T-helper 1 cell (primary cell): ENCODE measurements at places on chromosomes 4 and X.

DNA sequence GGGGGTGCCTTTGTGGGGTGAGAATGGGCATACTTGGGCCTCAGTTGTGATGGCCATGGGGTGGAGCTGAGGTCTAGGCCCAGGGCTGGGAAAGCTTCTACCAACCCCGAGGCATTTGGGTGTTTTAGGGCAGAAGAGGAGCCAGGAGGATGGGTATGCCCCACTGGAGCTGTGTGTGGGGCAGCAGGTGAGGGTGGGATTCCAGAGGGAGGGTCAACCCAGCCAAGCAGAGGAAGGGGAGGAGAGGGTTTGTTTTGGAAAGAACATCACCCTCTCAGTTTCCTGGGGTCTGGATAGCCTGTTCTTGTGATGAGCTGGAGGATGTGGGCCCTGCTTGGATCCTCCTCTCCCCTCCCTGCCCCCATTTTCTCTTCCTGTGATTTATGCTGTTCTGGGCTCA lies 620 bp downstream of the IL9R start:
- DNase-seq = no peak

- no peak for DNase-seq
These were observed 25.7 kb downstream of the SLITRK2 start for GRCh38 chrX:145843146-145843904.

DNA sequence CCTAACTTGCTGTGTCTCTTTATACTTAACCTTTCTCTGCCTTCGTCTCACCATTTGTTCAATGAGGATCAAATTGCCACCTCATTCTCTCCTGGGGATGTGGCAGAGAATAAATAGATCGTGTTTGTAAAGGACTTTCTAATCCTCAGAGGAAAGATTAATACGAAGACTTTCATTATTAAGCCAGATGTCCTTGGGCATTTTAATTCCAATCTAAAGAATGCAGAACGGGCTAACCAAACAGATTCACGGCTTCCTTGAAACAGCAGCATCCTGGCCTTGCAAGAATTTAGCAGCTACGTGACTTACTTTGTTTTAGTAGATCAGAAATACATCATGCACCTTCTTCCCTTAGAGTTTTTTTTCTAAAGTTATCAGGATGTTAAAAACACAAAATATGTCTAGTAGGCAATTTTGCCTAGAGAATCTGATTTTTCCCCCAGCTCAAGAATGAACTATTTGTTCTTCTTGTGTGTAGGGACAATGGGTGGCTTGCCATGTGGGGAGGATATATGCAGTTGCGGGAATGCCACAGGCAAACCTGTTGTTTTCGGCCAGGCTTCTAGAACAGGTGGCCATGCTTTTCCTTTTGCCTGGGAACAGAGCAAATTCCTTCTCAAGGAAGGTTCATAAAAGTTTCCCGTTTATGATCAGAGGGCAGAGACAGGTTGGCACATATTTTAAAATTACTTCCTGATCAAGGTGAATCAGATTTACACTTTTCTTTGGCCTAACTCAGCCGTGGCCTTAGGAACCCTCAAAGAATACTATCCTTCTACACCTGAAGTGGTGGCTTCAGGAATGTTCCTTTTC lies 3.0 kb downstream of the MID1 start:
- DNase-seq = no peak

DNA sequence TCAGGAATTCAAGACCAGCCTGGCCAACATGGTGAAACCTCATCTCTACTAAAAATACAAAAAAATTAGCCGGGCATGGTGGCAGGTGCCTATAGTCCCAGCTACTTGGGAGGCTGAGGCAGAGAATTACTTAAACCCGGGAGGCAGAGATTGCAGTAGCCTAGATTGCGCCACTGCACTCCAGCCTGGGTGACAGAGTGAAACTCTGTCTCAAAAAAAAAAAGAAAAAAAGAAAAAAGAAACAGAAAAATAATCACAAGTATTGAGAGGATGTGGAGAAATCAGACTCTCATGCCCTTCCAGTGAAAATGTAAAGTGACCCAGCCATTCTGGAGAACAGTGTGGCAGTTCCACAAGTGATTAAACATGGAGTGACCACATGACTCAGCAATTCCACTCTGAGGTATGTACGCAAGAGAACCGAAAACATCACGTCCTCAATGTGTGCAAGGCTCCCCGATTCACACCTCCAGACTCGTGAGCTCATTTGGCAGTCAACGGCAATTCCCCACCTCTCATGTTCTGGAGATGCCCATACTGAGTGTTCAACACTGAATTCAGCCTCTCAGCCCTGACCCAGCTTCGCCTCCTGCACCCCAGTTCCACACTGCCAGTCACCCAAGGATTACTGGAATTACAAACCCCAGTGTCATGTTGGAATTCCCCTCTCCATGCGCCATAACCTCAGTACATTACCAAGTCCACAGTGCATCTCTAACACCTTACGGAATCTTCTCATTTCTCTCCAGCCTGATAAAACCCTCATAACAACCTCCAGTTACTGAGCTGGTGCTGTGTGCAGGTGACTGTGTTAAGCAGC lies 21.1 kb downstream of the ACOX3 start:
- no peak for DNase-seq

GRCh38 chr4:92968556-92968955 lies 664.8 kb downstream of the GRID2 start:
- DNase-seq = no peak

GRCh38 chr4:158767451-158767850 lies 1.4 kb upstream of the FNIP2 start:
- DNase-seq = no peak

DNA sequence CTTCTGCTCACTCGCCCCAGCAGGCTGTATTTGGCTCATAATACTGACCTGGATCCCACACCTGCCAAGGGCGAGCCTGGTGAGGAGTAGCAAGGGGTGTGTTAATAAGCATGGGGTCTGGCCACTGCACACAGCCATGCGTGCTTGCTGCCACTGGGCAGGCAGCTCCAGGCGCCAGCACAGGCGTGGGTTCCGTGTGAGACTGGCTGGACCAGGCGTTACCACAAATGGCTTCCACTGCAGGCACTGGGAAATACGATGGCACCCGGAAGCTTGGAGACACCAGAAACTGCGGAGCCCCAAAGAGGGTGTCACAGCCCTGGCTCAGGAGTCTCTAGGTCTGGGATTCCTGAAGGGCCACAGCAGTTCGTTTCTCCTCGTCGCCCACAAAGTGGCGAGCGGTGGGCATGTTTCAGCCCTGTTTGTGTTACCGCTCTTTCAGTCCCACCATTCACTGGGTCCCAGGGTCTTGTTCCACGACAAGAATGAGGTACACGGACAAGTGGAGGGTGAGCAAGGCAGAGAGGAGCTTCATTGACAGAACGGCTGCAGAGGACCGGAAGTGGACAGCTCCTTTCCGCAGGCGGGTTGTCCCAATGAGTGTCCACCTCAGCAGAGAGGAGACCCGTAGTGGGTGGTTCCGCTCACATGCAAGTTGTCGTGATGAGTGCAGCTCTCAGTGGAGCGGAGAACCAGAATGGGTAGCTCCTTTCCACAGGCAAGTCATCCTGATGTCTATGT lies 428.9 kb downstream of the EPHA5 start:
- DNase-seq = no peak

GRCh38 chrX:116198810-116199209 lies 28.3 kb downstream of the AGTR2 start:
- no peak for DNase-seq

- DNase-seq = no peak
These were observed 112.0 kb downstream of the C4orf51 start for GRCh38 chr4:145791988-145792387.

DNA sequence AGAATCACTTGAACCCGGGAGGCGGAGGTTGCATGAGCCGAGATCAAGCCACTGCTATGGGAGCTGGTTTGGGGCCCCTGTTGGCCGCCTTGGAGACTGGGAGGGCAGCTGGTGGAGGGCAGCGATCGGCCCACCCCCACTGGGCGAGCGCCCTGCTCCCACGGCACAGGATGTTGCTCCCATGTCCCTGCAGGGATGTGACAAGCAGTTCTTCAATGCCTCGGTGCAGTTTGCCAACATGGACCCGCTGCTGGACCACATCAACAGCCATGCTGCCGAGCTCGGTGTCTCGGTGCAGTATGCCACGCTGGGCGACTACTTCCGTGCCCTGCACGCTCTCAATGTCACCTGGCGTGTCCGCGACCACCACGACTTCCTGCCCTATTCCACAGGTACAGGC lies 19.4 kb downstream of the MAN2B2 start:
- no peak for DNase-seq

GRCh38 chr4:3019145-3019846 lies 55.0 kb downstream of the HTT-AS start:
- no peak for DNase-seq

DNA sequence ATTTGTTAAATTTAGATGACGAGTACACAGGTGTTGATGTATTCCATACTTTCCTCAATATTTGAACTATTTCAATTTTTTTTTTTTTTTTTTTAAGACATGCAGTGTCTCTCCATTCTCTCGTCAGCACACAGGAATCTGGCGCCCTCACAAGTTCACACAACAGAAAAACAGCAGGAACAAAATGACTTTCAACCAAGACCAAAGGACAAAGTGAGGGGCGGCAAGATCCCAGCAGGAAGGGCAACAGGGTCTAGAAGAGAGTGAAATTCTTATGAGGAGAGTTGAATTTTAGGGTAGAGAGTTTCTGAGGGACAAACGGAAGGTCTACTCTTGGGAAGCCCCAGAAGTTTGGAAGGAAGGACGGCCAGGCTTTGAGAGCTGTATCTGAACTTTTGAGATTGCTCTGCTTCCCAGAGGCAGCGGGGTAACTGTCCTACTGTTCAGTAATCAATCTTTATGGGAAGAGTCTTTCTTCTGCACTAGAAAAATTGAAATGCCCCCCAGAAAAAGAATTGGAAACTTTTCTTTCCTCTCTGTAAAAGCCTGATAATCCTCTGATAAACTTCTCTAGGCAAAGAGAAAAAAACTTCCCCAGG lies 760.2 kb downstream of the RAB28 start:
- DNase-seq = no peak

DNA sequence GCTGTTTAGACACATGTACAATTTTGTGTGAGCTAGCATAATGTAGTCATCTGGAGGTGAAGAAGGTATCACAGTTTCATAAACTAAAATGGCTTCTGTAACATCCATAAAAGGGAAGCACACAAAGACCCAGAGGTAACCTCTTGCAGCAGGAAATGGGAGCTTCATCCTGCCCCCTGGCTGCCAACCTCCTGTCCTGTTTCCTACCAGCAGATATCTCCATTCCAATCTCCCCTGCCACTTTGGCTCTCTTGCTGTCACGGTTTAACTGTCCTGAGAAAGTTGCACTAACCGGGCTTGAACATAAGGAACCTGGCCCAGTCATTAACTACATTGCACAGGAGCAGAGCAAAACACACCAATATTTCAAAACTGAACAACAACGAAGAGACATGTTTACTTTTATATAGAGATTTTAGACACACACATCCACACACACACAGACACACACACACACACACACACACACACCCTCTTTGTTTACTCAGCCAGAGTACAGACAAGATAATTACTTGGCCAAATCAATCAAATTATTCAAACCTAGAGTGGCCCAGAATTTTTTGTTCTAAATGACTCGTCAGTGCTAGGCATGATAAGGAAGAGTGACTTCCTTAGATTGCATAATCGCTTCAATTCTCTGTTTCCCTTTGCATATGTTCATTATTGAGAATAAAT lies 24.2 kb downstream of the MID2 start:
- no peak for DNase-seq

DNA sequence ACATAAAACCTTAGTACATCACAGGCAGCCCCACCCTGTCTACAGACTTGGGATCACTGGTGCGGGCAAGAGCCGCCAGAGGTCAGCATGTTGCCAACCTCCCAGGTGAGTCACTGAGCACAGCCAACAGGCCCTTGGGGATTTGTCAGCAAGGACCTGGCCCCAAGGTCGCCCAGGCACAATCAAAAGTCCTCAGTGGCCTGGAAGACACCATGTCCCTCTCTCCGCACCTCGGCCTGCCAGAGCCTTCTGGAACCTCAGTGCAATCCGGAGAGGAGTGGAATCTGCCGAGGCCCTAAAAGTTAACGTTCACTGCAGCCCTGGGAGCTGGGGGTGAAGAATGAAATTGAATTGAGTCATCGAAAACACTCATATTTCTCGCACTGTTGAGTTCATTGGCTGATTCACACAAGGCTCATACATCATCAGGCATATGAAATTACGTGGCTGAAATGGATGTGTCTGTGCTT lies 74.3 kb downstream of the WFS1 start:
- no peak for DNase-seq

DNA sequence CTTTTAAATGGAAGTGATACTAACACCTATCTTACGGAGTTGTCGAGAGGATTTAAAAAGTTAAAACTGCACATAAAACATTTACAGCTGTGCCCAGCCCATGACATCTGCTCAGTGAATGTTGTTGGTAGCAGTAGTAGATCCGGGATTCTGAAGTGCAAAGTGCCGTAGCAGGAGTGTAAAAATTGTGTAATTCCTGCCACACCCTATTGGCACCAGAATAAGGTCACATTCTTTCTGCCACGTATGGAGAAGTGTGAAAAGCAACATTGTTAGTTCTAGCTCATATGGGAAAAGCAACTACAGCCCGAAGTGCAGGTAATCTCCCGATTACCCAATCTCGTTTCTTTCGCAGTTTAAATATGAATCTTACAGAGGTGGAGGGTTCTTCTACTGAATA lies 31.2 kb downstream of the PRIMPOL start:
- no peak for DNase-seq

DNA sequence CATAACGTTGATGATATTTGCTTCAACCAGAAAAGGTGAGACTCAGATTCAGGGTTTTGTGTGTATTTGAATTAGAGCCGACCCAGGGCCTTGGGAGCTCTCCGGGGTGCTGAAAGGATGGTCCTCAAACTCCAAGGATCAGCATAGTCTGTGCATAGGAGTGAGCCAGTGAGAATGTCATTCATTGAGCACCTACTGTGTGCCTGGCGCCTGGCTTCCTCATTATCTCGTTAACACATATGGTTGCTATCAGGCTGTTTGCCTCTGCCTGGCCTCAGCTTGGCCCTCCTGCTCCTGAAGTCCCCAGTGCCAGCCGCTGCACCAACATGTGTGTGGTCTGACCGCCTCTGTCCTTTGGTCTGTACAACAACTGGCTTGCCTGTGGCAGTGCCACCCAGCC lies 25.1 kb upstream of the JAKMIP1 start:
- no peak for DNase-seq

DNA sequence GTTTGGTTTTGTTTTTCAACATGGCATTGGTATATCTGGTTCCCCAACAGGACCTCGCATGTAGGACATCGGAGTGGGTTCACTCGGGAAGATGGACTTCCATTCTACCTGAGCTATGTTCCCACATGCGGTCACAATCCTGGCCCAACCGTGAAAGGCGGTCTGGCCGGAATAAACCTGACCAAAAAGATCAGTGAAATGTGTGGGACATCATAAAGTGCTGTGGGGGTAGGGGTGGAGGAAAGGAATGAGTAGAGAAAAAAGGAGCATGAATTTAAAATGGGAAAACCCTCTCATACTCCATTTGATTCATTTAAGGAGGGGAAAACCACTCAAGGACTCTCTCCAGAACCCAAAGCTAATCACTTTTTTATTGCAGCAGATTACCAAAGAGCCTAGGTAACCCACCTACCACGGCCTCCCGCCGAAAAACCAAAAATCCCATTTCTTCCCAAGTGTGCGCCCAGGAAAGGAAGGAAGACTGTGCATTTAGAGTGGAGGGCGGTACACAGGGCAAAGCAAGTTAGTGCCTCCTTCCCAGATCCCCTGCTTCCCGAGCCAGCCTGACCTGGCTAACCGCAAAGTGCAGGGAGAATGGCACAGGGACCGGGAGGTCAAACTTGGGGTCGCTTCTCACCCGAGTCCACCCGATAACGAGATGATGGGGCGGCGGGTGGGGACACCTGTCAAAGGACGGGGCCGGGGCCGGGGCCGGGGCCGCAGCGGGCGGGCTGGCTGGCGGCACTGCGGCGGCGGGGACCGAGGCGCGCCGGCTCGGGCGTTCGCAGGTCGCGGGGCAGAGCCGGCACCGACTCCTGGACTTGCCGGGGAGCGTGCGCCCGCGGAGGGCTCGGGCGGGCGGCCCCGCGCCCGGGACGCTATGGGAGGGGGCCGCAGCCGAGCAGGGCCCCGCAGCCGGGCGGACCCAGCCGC lies 669 bp downstream of the TMEM150C start:
- DNase-seq = no peak
